Keratinocyte (primary cell): ENCODE measurements at places on chromosomes 12 and 14. TPM values are rescaled to one million over a fixed set of nuclear protein-coding genes. Genes with fewer than 3 reads are reported as not detected.

The TMTC1 gene
- polyA plus RNA-seq: 2.0 to 10.2 TPM (median 3.7 TPM) in 3 replicates

The TNS2 gene
- 0.72 to 1.1 TPM (median 0.80 TPM) in 3 replicates for polyA plus RNA-seq

The NOVA1 gene
- polyA plus RNA-seq: not detected in 3 replicates

The CLEC4A gene
- 0.28 to 0.56 TPM (median 0.31 TPM) in 3 replicates for polyA plus RNA-seq

The MIPOL1 gene
- 6.1 to 10.9 TPM (median 6.1 TPM) in 3 replicates for polyA plus RNA-seq

The EML1 gene
- polyA plus RNA-seq: 0.84 to 1.8 TPM (median 0.85 TPM) in 3 replicates

The EGLN3 gene
- polyA plus RNA-seq: 4.7 to 13.3 TPM (median 9.3 TPM) in 3 replicates

The RPL10L gene
- not detected in 3 replicates for polyA plus RNA-seq

The DHRS2 gene
- polyA plus RNA-seq: 0.14 to 0.26 TPM (median 0.20 TPM) in 3 replicates

The VCPKMT gene
- polyA plus RNA-seq: 4.4 to 9.4 TPM (median 5.1 TPM) in 3 replicates

The KITLG gene
- polyA plus RNA-seq: 10.7 to 21.2 TPM (median 11.3 TPM) in 3 replicates

The GNS gene
- 48.4 to 57.8 TPM (median 57.8 TPM) in 3 replicates for polyA plus RNA-seq

The CSRNP2 gene
- 17.5 to 19.2 TPM (median 18.4 TPM) in 3 replicates for polyA plus RNA-seq

The ZC2HC1C gene
- polyA plus RNA-seq: 0.23 to 0.68 TPM (median 0.32 TPM) in 3 replicates

The ABCC9 gene
- under 0.01 to 0.01 TPM in 2 of 3 replicates, not detected in the other for polyA plus RNA-seq

The LDHB gene
- polyA plus RNA-seq: 500 to 1,063 TPM (median 707 TPM) in 3 replicates

The SLCO1C1 gene
- polyA plus RNA-seq: not detected in 3 replicates

The GPR132 gene
- polyA plus RNA-seq: not detected in 3 replicates

The SYNE3 gene
- 0.32 to 1.3 TPM (median 1.0 TPM) in 3 replicates for polyA plus RNA-seq

The CISTR gene
- polyA plus RNA-seq: not detected in 3 replicates

The CMA1 gene
- not detected in 3 replicates for polyA plus RNA-seq

The PRH2 gene
- 0.12 to 0.13 TPM in 2 of 3 replicates, not detected in the other for polyA plus RNA-seq

The ACSS3 gene
- polyA plus RNA-seq: 0.08 to 0.30 TPM (median 0.17 TPM) in 3 replicates

The KLRF2 gene
- polyA plus RNA-seq: not detected in 3 replicates

The DDN gene
- 0.09 to 0.17 TPM (median 0.10 TPM) in 3 replicates for polyA plus RNA-seq

The DNAH10 gene
- polyA plus RNA-seq: 0.01 to 0.08 TPM (median 0.02 TPM) in 3 replicates

The CIDEB gene
- polyA plus RNA-seq: 2.4 to 3.7 TPM (median 2.6 TPM) in 3 replicates

The SDR9C7 gene
- polyA plus RNA-seq: 1.3 to 2.4 TPM (median 1.3 TPM) in 3 replicates

The ASB8 gene
- polyA plus RNA-seq: 18.4 to 21.7 TPM (median 19.0 TPM) in 3 replicates

The ANKRD33 gene
- polyA plus RNA-seq: not detected in 3 replicates

The FIGNL2 gene
- polyA plus RNA-seq: not detected in 3 replicates

The CYP46A1 gene
- 0.01 TPM in 2 of 3 replicates, not detected in the other for polyA plus RNA-seq

The SERPINA9 gene
- polyA plus RNA-seq: 0.05 TPM in 1 of 3 replicates, not detected in the others

The FAM222A gene
- polyA plus RNA-seq: 0.05 to 0.24 TPM (median 0.06 TPM) in 3 replicates

The RFLNA gene
- 1.1 to 3.3 TPM (median 2.2 TPM) in 3 replicates for polyA plus RNA-seq
